LHCN-M2 (cell line): ENCODE measurements at places on chromosomes 1 and 21. TPM values are rescaled to one million over a fixed set of nuclear protein-coding genes. Genes with fewer than 3 reads are reported as not detected.

DNA sequence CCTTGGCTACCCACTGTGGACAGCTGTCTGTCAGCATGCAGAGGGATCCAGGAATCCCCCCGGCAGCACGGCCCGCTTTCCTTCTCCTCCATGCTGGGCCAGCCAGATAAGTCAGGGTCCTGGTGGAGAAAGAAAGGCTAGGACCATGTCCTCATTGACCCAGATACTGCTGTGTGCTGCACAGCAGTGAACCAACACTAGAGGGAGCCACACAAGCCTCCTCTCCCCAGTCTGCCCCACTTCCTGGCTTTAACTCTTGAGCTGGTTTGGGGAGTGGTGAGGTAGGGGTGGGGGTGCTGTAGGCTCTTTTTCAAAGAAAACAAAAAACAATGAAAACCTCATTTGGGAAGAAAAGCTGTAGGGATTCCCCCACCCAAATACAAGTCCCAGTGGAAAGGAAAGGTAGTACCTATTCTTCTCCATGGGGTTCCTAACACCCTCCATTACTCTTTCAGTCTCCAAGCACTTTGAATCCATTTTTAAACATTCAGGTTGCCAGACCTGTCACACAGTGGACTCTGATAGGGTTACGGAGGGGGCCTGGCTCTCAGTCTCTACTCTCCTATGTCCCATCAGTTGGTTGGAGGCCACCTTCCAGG lies 84.9 kb upstream of the CD1D start:
- peak; percentile 31 for DNase-seq

- DNase-seq = no peak
Measured at GRCh38 chr1:193221651-193222050, 35.2 kb upstream of the B3GALT2 start.

The HAO2 gene
- not detected in 2 replicates for total RNA-seq

The SAMD11 gene
- total RNA-seq = 1.1 and 3.4 TPM in 2 replicates

DNA sequence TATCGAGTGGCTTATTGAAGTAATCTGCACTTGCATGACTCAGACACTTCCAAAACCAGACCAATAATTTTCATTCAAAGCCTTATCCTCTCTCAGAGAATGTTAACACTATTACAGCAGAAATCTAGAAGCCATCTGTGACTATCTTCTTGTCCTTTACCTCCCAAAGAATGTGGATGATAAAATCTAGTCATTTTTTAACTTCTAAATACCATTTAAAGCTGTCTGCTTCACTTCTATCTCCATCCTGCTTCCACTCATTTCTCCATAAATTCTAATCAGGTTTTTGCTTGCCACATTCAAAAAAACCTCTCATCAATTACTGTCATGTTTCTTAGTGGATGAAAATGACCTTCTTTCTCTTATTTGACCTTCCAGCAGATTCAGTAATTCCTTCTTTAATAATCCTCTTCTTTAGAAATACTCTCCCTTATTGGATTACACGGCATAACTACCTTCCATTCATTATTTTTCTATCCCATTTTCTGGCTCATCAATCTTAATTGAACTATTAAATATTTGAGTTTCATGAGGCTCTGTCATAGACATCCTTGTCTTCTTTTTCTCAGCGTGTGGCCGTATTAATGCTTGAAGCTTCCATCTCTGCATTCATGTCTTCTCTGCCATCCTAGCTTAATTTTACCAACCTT lies 1999.4 kb downstream of the MRPL39 start:
- no peak for DNase-seq

The PATJ gene
- total RNA-seq = 1.3 and 1.6 TPM in 2 replicates

The RASSF5 gene
- 0.19 and 0.63 TPM in 2 replicates for total RNA-seq

- peak; percentile 55 for DNase-seq
Measured at GRCh38 chr1:27074175-27074780, 61.6 kb upstream of the TENT5B start.

DNA sequence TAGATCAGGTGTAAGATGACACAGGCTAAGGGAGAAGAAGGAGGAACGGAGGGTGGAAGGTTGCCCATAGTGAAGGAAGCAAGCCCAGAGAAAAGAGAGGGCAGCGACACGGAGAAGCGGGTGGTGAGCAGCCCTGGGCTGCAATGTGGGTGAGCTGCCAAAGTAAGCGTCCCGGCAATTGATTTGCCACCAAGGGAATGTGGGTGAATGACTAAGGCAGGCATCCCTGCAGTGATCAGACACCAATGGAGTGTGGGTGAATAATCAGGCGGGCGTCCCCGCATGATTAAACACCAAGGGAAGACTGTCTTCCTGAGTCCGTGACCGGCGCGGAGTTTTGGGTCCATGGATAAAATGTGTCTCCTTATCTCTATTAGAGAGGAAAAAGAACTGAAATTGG lies 79.6 kb downstream of the UCHL5 start:
- DNase-seq = no peak

The SPRR2G gene
- not detected in 2 replicates for total RNA-seq

GRCh38 chr1:223750730-223751570 lies 38.6 kb downstream of the CAPN2 start:
- DNase-seq = no peak

GRCh38 chr21:27425574-27425973 lies 458.7 kb upstream of the ADAMTS5 start:
- DNase-seq = peak; percentile 98

DNA sequence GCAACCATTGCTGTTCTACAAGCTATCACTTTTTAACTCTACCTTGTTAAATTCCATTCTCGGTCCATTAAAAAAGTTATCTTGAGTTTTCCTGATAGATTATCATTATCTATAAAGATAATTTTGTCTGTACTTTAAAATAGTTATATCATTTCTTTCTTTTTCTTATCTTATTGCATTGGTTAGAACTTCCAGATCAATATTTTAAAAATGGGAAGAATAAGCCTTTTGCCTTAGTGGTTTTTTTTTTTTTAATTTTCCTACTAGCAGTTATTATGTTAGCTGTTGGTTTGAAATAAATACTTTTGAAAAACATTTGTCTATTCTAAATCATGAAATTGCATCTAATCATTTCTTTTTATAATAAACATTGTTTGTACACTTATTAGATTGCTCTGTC lies 71.0 kb upstream of the ATF3 start:
- DNase-seq = no peak

The SLC16A4 gene
- 8.0 and 8.1 TPM in 2 replicates for total RNA-seq

- DNase-seq = no peak
Measured at GRCh38 chr1:153678519-153679336, at the start of gene NPR1. Gene NPR1, plus strand, starts transcription at chr1:153678688. Its CDS starts 421 bp downstream, at chr1:153679109.

The ZBTB8B gene
- total RNA-seq = not detected in 2 replicates

- peak; percentile 75 for DNase-seq
Measured at GRCh38 chr1:234486858-234487840, 8.2 kb upstream of the TARBP1 start.

- DNase-seq = no peak
Measured at GRCh38 chr1:45820788-45821187, 17.4 kb downstream of the MAST2 start.

The OR2T35 gene
- not detected in 2 replicates for total RNA-seq

The ADPRS gene
- 41.2 and 46.9 TPM in 2 replicates for total RNA-seq

GRCh38 chr1:29171089-29171488 lies 10.6 kb downstream of the SRSF4 start:
- DNase-seq = peak; percentile 66

DNA sequence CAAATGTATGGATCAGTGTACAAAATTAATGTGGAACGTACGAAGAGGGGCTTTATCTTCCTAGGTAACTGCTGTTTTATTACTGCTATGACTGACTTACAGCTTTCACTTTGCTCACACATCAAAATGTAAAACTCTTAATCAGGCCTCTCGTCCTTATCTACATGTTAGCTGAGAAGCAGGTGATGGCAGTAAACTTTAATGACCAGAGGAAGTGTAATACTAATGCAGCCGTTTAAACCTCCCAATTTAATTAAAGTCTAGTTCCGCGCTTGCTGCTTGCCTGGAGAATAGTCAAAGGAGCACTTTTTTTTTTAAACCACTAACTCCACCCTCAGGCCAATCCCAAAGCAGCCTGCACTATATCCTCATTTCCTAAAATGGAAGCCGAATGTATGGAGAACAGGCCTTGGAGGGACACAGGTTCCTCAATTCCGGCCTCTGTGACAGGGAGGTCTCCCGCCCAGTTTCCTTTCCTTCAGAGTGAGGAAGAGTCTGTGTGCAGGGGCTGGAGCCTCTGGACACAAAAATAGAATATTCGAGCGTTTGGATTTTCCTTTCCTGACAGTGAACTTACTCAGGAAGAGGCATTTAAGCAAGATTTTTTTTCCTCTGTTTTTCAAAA lies 36.7 kb upstream of the RASAL2 start:
- DNase-seq = peak; percentile 59

The MYOG gene
- 0.13 and 5.7 TPM in 2 replicates for total RNA-seq

DNA sequence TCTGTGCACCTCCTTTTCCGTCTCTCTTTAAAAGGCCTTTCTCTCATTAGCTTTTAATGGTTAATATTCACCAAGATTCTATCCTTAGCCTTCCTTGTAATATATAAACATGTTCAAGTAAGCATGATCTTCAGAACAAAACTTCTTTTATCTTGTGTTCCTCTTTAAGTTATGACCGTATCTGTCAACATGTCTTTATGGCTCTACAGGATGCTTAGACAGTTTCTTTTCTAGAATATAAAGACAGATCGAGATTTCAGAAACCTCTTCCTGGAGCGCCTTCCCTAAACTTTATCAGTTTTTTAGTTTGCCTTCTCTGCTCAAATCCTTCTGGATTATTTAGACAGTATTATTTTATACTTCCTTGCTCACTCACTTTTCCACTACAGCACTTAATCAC lies 7.2 kb downstream of the RO60 start:
- no peak for DNase-seq

- no peak for DNase-seq
Measured at GRCh38 chr1:175090780-175091179, 23.1 kb downstream of the TNN start.

- no peak for DNase-seq
Measured at GRCh38 chr1:204359131-204359473, 627 bp downstream of the PLEKHA6 start.

The CCDC24 gene
- 5.1 and 5.2 TPM in 2 replicates for total RNA-seq

GRCh38 chr1:110048923-110049601 lies 14.6 kb downstream of the STRIP1 start:
- DNase-seq = peak; percentile 9

The NR0B2 gene
- total RNA-seq = not detected in 2 replicates

The CYYR1 gene
- 0.71 and 0.92 TPM in 2 replicates for total RNA-seq

The TRIM67 gene
- total RNA-seq = not detected in 2 replicates

- no peak for DNase-seq
Measured at GRCh38 chr1:32953495-32953894, 11.1 kb downstream of the RNF19B start.

The RGS1 gene
- total RNA-seq = 0.11 and 0.19 TPM in 2 replicates

The SLC22A15 gene
- 3.4 and 4.6 TPM in 2 replicates for total RNA-seq

DNA sequence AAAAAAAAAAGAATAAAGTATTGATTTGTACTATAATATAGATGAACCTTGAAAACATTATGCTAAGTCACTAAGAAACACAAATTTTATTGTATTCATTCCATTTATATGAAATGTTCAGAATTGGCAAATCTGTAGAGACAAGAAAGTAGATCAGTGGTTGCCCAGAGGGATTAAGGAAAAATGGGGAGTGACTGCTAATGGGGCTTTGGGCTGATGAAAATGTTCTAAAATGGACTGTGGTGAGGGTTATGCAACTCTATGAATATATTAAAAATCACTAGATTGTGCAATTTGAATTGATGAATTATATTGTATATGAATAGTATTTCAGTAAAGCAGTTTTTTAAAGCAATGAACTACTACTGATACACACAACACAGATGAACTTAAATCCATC lies 10.0 kb downstream of the GDAP2 start:
- peak; percentile 5 for DNase-seq

The CD1C gene
- not detected in 2 replicates for total RNA-seq

The TRPM2 gene
- total RNA-seq = not detected in 2 replicates

DNA sequence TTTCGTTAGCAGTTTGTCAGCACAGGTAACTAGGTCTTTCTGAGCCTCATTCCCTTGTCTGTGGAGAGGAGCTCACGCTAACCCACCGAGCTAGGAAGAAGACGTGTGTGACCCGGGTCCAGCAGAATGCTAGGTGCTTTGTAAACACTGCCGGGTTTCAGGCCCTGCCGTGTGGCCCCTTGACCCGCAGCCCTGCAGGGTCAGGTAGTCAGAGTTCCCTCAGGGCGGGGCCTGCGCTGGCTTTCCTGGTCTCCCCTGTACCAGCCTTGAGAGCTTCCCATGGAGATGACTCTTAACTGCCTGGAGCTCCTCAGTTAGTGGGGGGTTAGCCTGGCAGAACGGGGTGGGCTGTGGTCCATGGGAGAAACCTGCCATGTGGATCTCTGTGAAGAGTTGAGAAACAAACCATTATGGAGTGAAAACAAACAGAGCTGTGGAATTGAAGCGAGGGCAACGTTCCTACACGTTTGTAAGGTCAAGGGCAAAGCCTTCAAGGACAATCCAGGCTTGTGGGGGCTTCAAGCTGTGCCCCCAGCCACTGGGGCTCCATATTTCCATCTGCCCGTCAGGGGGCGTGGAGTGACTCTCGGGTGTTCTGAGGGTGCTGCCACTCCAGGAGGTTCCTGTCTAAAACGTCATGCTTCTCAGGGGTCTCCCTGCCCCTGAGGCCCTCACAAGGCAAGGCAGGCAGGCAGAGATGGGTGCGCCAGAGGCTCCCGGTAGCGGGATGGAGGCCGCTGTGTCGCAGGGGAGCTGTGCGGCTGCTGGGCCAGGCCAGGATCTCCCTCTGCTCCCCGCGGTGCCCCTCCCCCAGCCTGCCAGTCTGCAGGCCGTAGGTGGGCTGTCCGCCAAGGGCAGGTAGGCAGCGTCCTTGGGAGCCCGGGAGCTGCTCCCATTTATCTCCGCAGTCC lies 23.8 kb downstream of the LHX4 start:
- no peak for DNase-seq

GRCh38 chr1:100752791-100753190 lies 33.2 kb downstream of the VCAM1 start:
- no peak for DNase-seq

GRCh38 chr1:23563003-23563402 lies 3.7 kb upstream of the ID3 start:
- no peak for DNase-seq

- DNase-seq = no peak
Measured at GRCh38 chr1:41411229-41411628, 50.0 kb downstream of the FOXO6 start.

The OLFML3 gene
- 583 and 771 TPM in 2 replicates for total RNA-seq

The TNNT2 gene
- 62.1 and 156 TPM in 2 replicates for total RNA-seq

- peak; percentile 72 for DNase-seq
Measured at GRCh38 chr1:66725885-66726665, 26.2 kb upstream of the DYNLT5 start.

GRCh38 chr1:34885405-34886247 lies 26.1 kb upstream of the SMIM12 start:
- DNase-seq = no peak

GRCh38 chr1:219810451-219810850 lies 117.9 kb downstream of the SLC30A10 start:
- DNase-seq = no peak

The SEC16B gene
- 10.8 and 12.5 TPM in 2 replicates for total RNA-seq

The CLIC4 gene
- 533 and 580 TPM in 2 replicates for total RNA-seq

The CTSS gene
- total RNA-seq = 5.6 and 6.1 TPM in 2 replicates
